Inflammatory macrophage treated with lipopolysaccharide for 4 hours (primary cell): ENCODE measurements at places on chromosomes 1 and 21.

GRCh38 chr1:226268421-226269124 is 40.4 kb downstream of the LIN9 start:
- no peak for DNase-seq

GRCh38 chr21:35478161-35479064 is 429.3 kb upstream of the RUNX1 start:
- peak; percentile 88 for DNase-seq

- no peak for DNase-seq
Measured at GRCh38 chr1:77060000-77060399, 159.2 kb downstream of the PIGK start.

DNA sequence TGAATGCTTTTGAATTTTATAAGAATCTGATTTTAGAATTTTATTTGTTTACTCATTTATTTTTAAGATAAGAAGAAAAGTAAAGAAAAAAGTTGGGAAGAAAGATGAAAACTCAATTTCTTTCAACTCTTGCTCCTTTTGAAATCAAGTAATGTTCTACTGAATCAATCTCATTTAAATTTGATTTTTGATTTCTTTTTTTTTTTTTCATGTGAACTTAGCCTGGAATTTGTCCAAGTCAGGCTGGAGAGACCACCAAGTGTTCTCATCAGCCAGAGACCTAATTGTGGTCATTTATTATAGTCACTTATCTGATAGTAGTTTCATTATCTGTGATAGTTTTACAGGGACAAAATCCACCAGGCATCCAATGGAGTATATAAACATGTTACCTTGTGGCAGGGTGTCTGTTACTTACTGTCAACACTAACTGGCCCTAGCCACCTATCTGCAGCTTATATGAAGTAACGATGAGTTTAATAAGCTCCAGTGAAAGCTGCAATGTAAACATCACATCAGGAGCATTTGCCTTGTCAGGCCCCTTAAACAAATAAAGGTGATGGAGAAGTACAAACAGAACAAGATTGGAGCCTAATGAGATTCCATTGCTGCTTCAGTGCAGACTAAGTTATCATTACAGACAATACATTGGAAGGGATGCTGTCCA is 39.2 kb downstream of the HLX start:
- no peak for DNase-seq

DNA sequence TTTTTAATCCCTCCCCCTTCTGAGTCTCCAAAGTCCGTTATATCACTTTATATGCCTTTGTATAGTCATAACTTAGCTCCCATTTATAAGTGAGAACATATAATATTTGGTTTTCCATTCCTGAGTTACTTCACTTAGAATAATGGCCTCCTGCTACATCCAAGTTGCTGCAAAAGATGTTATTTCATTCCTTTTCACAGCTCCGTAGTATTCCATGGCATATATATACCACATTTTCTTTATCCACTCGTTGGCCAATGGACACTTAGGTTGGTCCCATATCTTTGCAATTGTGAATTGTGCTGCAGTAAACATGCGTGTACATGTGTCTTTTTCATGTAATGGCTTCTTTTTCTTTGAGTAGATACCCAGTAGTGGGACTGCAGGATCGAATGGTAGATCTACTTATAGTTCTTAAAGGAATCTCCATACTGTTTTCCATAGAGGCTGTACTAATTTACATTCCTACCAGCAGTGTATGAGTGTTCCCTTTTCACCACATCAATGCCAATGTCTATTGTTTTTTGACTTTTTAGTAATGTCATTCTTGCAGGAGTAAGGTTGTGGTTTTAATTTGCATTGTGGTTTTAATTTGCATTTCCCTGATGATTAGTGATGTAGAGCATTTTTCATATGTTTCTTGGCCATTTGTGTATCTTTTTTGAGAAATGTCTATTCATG is 12.3 kb downstream of the MAN1C1 start:
- DNase-seq = no peak

DNA sequence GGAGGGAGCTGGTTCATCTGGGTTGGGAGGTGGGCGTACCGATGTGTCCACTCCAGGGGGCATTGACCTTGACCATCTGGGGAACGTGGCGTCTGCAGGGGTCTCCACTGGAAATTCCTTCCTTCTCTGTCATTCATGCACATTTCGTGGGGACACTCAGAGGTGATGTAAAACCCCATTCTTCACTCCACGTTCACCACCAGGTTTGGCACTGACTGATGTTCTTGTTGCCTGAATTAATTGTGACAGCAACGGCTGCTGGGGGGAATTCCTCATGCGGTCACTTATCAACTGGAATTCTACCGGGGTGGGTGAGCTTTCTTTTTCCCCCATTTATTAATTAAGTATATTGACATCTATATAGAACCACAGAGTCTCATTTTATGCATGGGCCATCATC is 18.1 kb upstream of the POFUT2 start:
- no peak for DNase-seq

- DNase-seq = no peak
Measured at GRCh38 chr1:83918688-83919285, 80.1 kb downstream of the TTLL7 start.

GRCh38 chr1:157600236-157600635 is 2.4 kb upstream of the FCRL4 start:
- DNase-seq = no peak

GRCh38 chr1:17545356-17545755 is 5.9 kb downstream of the ARHGEF10L start:
- peak; percentile 71 for DNase-seq

- no peak for DNase-seq
Measured at GRCh38 chr1:187460093-187460492, 631.3 kb downstream of the PLA2G4A start.
